NCI-H1436 (cell line): ENCODE measurements at places on chromosomes 11 and 22.

DNA sequence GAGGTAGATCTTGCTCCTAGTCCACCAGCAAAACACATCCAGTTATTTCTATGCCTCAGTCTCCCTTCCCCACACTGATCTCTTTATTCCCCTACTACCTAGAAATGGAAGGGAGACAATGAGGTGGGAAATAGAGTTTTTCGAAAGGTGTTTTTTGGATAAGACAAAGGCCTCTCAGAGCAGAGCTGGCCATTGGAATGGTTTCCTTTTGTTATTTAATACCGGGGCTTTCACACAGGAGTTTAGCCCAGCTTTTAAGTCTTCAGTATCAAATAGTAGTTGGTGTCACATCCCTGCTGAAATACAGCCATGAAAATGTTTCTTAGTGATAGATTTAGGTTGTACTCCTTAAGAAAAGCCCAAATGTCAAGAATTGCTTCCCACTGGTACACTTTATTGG lies 65.4 kb upstream of the B3GAT1 start:
- no peak for DNase-seq

DNA sequence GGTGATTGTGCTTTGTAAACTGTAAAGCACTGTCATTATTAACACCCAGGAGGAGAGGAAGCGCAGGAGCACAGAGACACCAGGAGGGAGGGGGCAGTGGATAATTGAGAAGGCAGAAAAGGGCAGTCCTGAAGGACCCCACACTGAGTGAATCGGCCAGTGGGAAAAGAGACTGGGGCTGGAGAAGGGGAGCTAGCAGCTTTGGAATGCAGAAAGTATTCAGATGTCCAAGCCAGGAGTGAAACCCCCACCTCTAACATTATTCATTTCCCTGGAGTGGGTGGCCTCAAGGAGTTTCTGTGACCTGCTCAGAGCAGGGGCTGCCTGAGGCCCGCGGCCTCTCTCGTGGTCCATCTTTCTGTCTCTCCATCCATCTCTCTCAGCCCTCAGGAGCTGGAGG lies 38.0 kb upstream of the CDON start:
- DNase-seq: no peak

DNA sequence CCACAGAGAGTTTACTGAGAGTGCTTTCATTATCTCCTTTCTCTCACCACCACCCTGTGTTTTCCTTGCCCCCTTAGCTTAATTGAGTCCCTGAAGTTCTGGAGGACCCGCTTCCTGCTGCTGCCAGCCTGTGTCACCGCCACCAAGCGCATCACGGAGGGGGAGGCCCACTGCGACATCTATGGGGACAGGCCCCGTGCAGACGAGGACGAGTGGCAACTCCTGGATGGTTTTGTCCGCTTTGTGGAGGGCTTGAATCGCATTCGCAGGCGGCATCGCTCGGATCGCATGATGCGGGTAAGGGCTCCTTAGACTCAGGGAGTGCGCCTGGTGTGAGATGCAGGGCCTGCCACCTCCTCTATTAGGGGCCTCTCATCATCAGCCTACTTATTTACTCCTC lies 91.1 kb downstream of the DEPDC5 start:
- no peak for DNase-seq

DNA sequence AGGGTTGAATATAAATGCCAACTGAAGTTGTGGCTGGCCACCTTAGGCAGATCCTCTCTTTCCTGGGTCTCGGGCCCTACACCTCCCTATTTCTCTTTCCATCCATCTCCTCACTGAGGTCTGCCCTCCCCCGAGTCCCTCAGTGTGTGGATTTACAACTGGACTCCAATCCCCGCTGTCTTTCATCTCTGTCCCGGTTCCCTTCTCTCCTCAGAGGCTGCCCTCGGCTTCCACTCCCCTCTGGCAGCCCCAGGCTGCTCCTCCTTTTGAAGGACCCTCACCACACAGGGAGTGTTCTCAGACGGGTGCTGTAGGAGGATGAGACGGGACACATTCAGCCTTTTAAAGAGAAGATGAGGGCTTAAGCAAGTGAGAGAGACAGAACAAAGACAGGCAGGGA lies 167.1 kb downstream of the ST3GAL4 start:
- no peak for DNase-seq

DNA sequence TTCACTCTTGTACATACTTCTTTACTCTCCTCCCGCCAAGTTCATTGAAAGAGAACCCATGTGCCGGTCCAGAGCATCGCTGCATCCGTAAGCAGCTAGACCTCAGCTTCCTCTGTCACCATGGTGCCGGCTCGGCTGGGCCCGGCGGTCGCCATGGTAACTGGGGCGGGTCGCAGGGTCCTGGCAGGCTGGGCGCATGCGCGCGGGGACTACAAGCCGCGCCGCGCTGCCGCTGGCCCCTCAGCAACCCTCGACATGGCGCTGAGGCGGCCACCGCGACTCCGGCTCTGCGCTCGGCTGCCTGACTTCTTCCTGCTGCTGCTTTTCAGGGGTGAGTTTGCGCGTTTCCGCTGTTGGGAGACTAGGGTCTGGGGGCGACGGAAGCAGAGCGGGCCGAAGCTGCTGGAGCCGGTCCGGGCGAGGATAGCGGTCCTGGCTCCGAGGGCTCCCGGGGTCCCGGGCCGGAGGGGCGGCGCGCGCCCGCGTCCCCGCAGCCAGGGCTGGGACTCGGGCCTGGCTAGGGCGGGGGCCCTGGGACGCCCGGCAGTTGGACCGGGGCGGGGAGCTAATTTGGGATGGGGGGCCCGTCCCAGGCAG lies at the start of gene JAM3:
Gene JAM3 (plus strand): TSS at position 244 of the 597 bp plus-strand sequence. CDS start 12 bp downstream, at position 256.
- DNase-seq: peak; percentile 92

DNA sequence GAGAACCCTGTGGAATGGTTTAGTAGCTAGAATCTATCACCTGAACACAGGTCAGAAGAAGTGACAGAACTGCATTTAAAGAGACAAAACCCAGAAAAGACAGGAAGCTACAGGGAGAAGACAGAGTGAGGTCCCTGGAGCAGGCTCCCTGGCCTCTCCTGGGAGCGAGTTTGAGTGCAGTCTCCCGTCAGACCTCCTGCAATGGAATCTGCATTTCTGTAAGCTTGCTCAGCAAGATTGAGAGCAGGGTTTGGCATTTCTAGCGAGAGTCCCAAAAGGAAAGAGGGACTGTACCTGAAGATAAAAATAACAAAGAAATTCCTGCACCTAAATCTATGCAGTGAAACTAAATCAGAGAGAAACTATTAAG lies 74.2 kb downstream of the MORC2 start:
- DNase-seq: no peak

DNA sequence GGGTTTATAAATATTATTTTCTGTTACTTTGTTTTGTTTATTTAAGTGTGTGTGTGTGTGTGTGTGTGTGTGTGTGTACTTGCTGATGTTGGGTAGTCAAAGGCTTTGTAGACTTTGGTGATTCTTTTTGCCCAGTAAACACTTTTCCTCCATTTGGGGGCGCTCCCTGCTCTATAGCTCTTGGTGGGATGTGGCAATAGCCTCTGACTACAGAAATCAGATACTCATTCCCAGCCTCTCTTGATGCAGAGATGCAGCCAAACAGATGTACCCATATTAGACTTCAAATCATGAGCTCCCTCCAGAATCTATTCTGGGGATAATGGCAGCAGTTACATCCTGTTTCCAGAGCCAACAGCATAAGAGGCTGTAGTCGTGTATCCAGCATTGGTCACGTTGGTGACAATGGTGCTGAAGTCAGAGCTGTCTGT lies 33.4 kb upstream of the APOL5 start:
- DNase-seq: no peak

GRCh38 chr11:121777056-121777455 lies 324.3 kb upstream of the SORL1-AS1 start:
- no peak for DNase-seq
